ENCODE measurements at places on chromosomes 7 and 10.

- DNase-seq: no peak
Observed at GRCh38 chr10:65827359-65827758, 1098.5 kb upstream of the LRRTM3 start.

- no peak for DNase-seq
Observed at GRCh38 chr10:15510963-15511362, 139.9 kb upstream of the FAM171A1 start.

DNA sequence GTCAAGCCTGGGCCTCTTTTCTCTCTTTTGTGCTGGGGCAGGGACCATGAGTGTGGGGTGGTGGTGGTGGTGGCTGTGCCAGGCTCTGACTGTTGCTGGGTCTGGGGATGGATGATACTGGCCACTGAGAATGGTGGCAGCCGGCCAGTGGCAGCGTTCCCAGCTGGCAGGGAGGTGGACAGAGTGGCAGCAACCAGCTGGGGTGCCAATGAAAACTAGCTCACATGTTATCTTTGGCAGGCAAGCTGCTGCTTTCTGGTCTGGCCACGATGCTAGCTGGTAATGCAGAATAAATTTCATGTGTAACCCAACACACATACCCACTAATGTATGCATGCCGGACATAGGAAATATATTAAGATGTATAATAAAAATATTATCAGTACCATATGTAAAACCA is 95.0 kb upstream of the SLC26A5 start:
- no peak for DNase-seq

GRCh38 chr7:77460057-77460486 is 43.9 kb upstream of the GSAP start:
- DNase-seq: no peak

DNA sequence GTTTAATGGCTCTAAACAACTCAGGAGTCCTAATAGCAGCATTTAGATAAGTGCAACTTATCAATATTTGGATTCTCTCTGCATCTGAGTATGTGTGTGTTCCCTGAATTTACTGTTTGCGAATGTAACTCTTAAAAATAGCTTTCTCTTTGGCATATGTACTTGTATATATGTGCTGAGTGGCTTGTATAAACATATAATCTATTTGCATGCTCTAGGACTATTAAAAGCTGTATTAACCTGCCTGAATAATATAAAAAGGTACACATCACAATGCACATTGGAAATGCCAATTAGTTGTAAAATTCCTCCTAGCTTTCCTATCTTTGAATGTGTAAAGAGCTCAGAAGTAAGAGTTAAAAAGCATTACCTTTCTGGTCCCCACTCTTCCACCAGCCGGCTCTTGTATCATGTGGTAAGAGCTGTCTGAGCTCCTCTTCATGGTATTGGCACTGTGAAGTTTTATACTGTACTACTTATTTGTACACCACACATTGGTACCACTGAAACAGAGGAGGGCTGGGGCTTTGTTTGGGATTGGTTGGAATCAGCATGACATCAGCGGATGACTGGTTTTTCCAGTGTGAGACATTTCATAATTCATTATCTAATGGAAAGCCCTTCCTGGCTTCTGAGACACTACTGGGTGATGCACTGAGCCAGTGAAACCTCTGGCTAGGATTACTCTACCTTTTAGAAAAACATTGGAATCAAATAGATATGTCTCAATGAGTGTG is at the start of gene INHBA:
Gene INHBA (minus strand): TSS at position 456 of the 737 bp plus-strand sequence. CDS start 2,716 bp downstream, outside the sequence.
- DNase-seq: no peak

DNA sequence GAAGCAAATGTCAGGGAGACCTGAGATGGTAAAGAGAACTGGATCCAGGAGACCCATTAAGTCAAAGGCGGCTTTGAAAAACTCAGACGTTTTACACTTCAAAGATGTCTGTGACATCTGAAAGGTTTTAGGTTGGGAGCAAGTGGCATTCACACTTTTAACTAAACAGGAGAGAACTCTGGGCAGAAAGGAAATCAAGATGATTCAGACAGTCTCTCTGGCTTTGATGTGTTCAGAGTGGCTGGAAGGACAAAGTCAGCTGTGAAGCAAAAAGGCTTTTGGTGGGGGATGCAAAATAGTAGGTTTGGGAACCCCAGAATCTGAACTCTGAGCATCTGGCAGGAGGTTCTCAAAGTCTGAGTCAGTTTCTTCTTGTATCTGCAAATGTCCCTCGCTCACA is 66.6 kb downstream of the PRKCQ start:
- no peak for DNase-seq

- DNase-seq: no peak
Observed at GRCh38 chr10:11863353-11864109, 40.4 kb downstream of the PROSER2 start.

DNA sequence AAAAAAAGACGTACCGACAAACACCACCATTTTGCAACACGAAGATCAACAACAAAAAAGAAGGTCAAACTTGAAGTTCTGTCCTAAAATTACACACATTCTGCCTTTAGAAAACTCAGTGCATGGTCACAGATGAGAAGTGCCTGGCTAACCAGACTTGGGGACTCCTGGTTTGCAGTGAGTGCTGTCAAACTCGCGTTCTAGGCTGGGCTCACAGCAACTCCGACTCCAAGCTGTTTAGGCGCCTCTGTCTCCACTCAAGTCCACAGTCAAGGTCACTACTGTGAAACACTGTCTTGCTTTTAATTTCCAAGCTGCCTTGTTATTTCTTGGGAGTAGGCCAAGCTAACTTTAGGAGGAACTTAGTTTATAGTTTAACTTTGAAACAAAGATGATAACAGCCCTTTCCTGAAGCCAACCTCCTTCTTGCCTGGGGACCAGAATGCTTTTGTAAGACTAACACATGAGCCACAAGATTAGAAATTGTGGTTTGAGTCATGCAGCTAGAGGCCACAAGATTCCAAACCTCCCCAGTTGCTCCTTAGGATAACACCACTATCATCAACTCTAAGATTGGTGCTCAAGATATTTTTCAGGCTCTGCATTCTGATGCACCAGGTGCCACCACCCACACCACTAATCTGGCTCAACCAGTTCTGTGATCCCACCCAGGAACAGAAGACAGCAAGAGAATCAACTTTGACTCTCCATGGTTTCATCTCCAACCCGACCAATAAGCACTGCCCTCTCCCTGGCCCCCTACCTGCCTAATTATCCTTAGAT is 1.1 kb upstream of the DNAAF5 start:
- no peak for DNase-seq

DNA sequence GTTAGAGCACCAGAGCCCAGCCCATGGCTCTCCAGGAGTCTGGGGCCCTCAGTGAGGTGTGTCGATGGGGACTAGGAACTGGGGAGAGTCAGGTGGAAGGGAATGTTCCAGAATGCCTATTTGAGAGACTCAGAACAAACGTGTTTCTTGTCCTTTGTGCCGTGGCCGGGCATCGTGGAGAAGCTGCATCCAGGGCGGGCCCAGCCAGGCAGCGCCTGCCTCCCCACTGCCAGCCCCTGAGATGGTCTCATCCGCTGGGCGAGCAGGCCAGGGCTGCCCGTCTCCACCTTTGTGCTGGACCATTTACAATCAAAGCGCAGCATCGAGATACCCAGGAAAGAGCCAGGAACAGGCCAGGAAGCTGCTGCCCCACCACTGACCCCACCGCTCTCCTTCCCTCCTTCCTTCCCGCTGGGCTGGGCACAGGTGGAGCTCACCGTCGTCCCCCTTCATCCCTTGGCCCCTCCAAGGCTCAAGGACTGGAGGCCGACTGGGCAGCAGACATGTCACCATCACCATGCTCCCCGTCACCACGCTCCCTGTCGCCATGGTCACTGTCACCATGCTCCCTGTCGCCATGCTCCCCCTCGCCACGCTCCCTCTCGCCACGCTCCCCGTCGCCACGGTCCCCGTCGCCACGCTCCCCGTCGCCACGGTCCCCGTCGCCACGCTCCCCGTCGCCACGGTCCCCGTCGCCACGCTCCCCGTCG is 71.1 kb upstream of the ADGRA1 start:
- no peak for DNase-seq

DNA sequence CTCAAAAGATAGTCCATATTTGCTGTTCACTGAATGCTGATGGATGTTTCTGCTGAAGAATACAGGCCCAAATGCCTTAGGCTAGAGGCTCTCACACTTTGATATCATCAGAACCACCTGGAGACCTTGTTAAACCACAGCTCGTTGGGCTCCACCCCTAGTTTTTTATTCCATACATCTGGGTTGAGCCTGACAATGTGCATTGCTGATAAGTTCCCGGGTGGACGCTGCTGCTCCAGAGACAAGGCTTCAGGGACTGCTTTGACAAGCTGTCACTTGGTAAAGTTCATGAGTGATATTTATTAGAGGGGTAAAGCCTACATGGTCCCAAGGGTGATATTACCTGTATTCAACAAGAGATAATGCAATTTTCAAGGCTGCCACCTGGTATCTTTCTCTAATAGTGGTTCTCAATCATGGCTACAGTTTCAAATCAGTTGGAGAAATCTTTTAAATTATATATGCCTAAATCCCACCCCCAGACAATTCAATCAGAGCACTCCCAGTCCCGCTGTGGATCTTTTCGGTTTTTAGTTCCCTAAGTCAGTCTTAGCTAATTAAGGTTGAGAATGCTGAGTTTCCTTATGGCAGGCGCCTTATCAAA is 107.1 kb upstream of the GSDME start:
- peak; percentile 40 for DNase-seq

- no peak for DNase-seq
Observed at GRCh38 chr7:1951159-1951536, 281.1 kb downstream of the ELFN1 start.

GRCh38 chr10:68423522-68423921 is 16.4 kb upstream of the RUFY2 start:
- DNase-seq: no peak

DNA sequence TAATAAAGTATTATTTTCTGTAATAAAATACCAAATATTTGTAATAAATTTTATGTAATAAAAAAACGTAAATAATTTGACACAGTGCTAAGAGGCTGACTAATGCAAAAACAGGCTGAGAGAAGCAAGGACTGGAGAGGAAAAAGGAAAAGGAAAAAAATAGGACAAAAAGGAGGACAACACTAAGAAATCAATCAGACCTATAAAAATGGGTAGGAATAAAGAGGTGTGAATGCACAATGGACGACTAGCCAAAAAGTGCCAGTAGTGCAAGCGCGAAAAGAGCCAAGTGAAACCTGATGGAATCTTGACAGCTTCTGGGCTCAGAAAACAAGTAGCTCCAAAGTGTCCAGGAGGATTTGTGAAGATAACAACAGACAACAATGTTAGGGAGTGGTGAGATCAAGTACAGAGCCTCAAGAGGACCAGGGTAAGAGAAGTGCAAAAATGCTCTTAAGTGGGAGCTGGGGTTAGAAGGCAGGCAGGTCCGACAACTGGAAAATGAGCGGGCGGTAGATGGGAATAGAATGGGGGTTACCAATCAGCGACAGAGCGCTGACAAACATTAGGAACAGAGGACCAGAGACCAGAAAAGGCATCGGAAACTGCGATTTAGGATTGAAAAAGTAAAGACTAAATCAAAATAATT is 1.2 kb downstream of the BRAF start:
- no peak for DNase-seq

DNA sequence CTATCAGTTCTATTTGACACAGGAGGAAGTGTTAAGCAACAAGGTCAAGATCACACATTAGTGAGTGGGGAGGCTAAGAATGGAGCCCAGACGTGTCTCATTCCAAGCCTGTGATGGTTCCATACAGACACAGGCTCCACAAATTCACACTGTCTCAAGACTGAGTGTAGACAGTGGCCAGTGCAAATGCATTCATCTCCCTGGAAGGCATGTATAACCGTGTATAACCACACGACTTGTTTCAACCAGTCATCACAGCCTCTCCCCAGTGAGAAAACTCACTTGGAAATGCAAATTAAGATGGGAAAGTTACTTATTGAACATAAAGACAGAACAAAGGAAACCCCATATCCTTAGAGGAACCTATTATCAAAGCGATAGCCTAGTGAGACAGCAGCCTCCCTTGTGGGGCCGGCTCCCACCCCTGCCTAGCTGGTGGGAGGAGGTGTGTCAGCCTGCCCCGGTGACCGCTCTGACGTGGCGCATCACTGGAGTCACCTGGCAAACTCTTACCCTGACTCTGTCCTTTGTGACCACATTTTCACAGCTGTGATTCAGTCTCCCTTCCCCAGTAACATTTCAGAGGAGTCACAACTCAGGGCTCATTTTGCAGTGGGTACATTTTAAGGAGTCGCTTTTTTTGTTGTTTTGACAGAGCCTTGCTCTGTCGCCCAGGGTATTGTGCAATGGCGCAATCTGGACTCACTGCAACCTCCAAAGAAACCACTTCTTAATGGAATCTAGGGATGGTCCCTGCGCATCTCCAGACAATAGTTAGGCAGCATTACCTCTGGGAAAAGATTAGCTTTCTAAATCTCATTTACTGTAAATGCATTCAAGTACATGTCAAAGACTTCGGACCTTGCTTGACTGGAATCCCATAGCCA is 126.6 kb upstream of the PARD3 start:
- DNase-seq: no peak

- DNase-seq: peak; percentile 77
Observed at GRCh38 chr7:36272567-36273269, 116.9 kb upstream of the ANLN start.

DNA sequence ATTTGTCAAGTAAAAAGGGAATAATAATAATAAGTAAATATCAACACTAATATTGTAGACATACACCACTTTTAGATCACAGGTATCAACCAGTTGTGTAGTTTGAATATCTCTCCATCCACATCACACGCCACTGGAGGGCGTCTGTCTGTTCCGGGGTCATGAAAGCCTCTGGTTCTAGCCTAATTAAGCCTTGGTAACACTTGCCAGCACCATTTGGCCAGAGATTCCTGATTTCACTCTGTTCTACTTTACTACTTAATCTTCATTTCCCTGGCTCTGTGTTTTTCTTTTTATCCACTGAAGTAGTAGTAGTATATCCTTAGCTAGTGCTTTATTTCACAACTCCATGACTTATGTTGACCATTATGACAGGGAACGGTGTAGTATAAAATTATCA is 285.6 kb upstream of the POM121L12 start:
- no peak for DNase-seq

DNA sequence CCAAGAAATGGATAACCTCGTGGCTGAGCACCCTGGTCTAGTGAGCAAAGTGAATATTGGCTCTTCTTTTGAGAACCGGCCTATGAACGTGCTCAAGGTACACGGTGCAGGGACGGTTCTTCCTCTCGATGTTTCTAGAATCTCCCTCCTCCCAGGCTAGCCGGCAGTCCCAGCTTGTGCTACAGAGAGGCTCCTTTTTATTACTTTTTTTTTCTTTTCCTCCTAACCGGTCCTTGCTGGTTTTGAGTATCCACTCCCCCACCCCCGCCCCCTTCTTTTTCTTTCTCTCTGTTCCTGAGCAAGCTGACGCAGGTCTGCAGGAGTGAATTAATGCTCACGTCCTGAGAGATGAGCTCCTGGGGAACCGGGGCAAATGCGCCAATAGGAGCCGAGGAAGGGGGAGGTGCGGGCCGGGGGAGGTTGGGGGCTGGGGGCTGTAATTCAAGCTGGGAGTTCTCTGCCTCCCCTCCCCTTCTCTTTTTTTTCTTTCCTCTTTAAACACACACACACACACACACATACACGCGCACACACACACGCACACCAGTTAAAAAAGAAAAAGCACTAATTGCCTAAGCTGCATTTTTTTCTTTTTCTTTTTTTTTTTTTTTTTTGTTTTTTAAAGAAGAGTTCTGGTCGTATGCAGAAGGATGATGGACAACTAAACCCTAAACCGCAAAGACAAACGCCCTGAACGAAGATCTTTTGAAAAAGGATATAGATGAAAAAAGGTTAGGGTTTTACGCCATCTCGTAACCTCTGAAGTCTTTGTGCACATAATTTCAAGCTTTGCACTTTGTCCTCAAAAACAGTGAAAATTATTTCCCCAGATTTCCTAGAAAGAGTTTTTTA is 6.6 kb downstream of the CPA2 start:
- DNase-seq: no peak

GRCh38 chr10:101228153-101228965 is 904 bp downstream of the LBX1 start:
- no peak for DNase-seq
